ENCODE measurements at places on chromosomes 13 and 19.

- DNase-seq: no peak
Measured at GRCh38 chr19:40387155-40387554, 2.8 kb downstream of the HIPK4 start.

- DNase-seq: no peak
Measured at GRCh38 chr13:27775943-27776342, 16.3 kb upstream of the GSX1 start.

GRCh38 chr13:35785576-35786303 lies 309.3 kb upstream of the MAB21L1 start:
- no peak for DNase-seq

DNA sequence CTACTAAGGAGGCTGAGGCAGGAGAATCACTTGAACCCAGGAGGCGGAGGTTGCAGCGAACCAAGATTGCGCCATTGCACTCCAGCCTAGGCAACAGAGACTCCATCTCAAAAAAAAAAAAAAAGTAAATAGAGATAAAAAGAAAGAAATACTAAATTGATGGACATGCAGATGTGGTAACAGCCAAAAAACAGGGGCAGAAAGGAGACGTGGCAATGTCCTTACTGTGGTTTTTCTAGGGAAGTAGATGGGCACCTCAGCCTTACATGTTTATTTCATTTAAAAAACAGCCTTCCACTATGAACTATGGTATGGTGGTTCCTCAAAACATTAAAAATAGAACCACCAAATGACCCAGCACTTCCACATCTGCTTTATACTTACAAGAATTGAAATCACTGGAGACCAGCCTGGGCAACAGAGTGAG lies 6.5 kb upstream of the EIF3G start:
- DNase-seq: no peak

GRCh38 chr13:98203646-98204326 lies 26.7 kb upstream of the RNF113B start:
- peak; percentile 42 for DNase-seq

GRCh38 chr19:37303591-37304171 lies 67.2 kb upstream of the ZNF527 start:
- no peak for DNase-seq

DNA sequence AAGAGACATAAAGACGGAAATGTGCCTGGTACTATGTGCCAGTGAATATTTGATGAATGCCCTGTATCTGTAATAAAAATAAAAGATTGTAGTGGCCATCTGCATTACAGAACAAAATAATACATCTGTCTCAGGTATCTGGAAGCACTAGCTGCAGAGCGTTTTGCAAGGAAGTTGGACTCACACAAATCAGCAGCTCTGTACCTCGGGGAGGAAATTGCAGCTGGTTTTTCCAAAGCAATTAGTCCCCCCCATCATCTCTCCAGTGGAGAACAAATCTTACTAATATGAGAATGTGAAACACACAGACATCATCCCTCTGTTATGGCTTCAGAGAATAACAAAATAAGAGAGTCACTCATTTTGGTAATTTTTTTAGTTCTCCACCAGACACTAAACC lies 245.3 kb downstream of the ITGBL1 start:
- DNase-seq: no peak

DNA sequence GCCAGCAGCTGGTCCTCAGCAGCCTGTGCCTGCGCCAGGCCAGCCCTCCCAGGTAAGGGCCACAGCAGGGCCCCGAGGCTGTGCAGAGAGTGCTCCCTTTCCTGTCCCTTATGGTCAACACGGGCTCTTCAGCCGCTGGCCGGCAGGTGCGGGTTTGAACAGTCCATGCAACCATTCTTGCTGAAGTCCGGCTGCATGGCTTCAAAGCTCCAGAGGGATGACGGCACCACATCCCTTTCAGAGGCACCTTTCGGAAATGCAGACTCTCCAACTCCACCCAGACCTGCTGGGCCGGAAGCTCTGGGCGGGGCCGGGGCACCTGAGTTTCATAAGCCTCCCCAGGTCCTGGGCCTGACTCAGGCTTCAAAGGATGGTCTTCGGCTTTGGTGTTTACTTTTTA lies 81.3 kb downstream of the SPACA7 start:
- no peak for DNase-seq

GRCh38 chr19:4633140-4633967 lies 6.0 kb upstream of the TNFAIP8L1 start:
- DNase-seq: no peak

GRCh38 chr19:53898636-53899341 lies 10.3 kb upstream of the CACNG7 start:
- no peak for DNase-seq

DNA sequence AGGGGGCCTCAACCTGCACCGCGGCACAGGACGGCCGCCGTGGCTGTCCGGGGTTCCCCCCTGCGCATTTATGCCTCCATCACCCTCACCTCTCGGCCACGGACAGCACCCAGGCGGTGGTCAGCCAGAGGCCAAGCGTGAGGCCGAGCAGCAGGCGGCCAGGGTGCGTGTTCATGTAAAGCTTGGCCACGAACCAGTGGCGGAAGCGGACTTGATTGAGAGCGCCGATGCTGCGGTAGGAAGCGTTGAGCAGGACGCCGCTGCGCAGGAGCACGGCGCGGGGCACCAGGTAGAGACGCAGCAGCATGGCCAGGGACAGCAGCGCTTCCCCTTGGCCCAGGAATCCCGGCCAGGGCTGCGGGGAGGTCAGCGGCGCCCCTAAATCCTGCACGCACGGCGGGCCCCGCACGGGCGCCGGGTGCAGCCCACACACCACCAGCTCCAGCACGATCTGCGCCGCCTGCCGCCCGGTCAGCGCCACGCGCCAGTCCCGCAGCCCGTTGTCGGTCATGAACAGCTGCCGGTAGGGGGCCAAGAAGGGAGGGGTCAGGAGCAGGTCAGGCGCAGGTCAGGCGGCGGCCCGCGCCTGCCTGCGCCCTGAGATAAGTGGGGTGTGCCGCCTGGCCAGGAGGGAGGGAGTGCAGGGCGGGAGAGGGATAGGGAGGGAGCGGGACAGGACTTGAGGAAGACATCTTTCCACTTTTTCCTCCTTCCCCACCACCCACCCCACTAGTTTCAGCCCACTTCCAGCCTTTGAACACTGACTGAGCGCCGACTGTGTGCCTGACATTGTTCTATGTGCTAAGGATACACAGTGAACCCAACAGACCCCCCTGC lies 6.5 kb downstream of the KCNN4 start:
- no peak for DNase-seq

- DNase-seq: no peak
Measured at GRCh38 chr13:48398450-48399095, 14.3 kb downstream of the LPAR6 start.

- no peak for DNase-seq
Measured at GRCh38 chr13:39433651-39434050, 169.3 kb downstream of the LHFPL6 start.

DNA sequence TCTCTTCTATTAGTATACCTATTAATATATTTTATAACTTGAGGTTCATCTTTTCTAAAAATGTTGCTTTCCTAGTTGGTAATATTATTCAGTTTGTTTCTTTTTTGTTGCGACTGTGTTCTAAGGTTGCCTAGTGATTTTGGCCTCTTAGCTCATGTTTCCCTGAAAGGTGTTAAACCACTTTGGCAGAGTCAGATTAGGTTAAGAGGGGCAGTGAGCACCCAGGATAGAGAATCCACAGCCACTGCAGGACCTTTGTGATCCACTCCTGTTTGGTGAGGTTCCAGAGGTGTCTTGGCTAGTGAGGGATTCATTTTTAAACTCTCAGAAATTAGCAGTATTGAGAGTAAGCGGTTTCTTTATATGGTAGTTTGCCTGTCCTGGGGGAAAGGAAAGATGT lies 14.9 kb upstream of the GPR18 start:
- no peak for DNase-seq

DNA sequence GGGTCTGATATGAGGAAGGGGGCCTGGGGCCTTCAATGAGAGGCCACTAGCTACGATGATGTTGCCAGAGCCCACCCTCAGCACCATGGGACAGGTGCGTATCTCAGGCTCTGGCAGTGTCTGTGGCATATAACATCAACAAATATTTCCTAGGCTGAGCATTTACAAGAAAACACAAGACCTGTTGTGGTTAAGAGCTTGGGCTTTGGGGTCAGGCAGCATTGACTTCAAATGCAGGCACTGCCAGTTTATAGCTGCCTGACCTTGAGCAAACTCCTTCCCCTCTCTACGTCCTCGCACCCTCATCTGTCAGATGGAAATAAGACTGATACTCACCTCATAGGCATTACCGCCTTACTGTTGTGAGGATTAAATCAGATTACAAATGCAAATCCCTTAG lies 156.0 kb downstream of the KATNAL1 start:
- no peak for DNase-seq

DNA sequence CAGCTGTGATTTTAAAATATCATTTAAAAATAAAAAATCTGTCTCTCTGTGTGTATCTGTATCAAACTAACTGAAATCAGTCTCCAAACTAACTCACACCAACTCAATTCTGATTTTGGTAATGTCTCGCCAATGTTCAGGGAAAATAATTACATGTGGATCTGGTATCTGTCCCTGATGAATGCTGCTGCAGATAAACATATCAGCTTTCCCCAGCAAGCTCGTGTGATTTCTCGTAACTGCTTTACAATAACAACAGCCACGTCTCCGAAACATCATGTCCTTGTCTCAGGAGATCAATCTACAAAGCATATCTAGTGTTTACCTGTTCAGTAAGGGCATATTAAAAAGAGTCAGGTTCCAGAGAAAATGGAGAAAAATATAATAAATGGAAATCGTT lies 129.0 kb downstream of the IRS2 start:
- no peak for DNase-seq

- DNase-seq: no peak
Measured at GRCh38 chr19:46186101-46186716, 38.2 kb downstream of the IGFL2 start.

DNA sequence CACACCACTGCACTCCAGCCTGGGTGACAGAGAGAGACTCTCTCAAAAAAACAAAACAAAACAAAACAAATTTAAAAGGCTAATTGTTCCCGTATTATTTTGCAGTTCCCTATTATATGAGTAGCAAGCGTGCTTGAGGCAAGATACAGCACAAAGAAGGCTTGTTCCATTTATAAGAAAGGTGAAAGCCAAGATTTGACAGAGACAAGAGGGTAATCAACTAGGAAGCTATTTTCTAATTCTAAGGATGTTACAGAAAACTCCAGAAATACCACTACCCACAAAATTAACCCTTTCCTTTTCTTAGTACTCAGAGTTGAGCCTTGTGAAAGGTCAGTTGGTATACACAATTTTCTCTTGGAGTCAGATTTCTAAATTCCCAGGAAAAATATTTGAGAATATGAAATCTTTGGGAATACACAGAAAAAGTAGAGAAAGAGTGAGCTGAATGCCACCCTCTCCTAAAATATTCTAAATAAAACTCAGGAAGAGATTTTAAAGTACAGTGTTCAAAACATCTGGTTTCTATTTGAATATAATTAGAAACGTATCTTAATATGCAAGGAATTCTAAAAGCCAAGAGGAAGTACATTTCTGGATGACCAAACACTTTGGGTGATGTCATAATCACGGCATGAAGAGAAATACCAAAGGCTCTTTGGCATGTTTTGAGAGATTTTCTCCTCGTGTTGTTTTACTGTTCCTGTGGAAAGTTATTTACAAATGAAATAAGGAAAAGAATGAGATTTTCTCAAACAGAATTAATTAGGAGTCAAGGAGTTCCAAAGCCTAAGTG lies 63.0 kb upstream of the FLT1 start:
- DNase-seq: peak; percentile 94

DNA sequence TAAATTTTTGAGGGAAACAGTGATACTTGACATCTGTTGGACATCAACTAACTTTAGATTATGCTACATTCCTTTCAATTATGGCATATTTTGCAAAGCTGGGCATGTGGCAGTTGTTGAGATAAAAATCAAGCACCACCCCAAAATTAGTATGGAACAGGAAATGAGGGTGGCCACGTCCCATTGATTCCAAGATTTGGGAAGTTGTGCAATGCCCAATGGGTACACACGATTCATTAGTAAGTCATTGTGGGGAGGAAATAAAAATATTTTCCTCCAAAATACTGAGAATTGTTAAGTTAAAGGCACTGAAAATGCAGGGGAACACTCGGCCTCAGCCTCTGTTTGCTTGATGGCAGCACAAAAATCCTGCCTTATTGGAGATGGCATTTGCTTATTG lies 7.6 kb downstream of the ERICH6B start:
- no peak for DNase-seq

DNA sequence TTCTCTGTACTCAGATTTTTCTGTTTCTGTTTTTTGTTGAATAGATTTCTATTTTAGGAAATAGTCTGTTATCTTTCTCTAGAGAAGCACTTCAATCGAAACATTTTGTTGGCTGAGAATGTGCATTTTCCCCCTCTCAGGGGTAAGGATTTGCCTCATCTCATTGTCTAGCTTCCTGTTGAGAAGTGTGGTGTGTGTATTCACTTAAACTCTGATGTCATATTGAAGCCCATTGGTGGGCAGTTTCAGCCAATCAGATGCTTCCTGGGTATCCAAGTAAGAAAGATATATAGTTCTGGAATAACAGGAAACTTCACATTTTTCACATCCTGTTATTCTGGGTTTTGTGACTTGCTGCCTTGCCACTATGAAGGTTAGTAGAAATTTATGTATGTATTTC lies 87.6 kb downstream of the ARHGEF7 start:
- DNase-seq: peak; percentile 75
